Fibroblast of mammary gland (primary cell): ENCODE measurements at places on chromosomes 2 and 18.

DNA sequence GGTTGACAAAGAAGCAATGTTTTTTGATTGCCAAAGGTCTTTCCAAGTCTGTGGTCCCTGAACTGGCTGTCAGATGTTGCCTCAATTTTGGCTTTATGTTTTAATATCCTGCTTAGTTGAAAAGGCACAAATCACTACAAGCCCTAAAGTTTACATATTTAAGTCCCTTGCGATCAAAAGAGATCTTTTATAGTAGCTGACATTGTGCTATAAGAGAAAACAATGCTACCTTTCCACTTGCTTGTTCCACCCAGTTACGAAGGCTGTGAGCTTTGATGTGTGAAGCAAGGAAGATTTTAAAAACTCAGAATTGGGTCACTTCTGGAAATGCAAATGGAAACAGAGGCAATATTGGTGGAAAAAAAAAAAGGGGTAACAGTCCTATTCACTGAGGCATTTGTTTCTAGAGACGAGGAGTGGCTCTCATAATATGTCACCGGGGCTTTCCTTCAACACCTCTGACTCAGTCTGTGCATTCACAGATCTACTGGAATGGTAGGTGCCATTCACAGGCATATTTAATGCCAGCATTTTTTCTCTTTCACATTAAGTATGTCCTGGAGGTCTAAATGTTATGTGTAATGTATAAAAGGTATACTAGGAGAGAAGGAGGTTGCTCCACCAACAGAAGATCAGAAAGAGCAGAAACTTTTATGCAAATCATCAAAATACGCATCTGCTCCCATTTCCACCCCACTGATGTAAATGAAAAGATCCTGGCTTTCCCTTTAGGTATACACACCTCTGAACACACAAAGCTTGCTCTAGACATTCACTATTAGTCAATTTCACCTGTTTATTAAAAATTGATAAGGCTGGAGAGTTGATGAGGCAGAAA, 91.8 kb downstream of the TGIF1 start:
- no peak for DNase-seq

- no peak for DNase-seq
These were observed 38.1 kb downstream of the RALB start for GRCh38 chr2:120290737-120291136.

DNA sequence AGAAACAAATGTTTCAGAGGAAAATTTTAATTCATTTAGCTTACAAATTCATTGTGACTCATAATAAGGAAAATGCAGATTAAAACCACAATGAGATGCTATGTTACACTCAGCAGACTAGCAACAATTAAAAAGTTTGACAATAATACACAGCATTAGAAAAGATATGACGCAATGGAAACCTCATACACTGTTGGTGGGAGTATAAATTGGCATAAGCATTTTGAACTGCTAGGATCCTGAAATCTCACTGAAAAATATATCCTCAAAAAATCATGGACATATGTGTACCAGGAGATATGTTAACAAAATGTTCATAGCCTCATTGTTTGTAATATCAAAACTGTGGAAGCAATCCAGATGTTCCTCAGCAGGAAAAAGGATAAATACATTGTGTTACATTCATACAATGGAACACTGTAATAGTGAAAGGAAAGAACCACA, 13.7 kb downstream of the CALCRL start:
- peak; percentile 85 for DNase-seq

DNA sequence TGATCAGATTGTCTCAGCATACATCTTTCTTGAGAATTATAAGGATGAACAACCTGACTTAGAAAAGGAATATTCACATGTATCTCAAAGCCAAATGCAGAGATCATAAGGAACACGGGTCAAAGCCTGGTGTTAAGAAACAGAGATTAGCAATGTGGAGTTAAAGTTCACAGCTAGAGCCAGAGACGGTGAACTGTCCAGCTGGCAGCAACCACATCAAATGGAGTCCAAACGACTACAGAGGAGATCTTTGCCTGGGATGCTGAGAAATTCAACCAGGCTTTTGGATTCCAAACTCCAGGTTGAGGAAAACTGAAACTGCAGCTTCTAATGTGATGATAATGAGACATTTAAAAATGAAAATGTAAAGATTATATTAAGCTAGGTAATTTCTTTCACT, 939.9 kb upstream of the NXPH2 start:
- DNase-seq: no peak

- DNase-seq: no peak
These were observed 56.2 kb downstream of the WDSUB1 start for GRCh38 chr2:159230145-159230877.

- DNase-seq: no peak
These were observed 59.5 kb downstream of the RALBP1 start for GRCh38 chr18:9534844-9535243.

DNA sequence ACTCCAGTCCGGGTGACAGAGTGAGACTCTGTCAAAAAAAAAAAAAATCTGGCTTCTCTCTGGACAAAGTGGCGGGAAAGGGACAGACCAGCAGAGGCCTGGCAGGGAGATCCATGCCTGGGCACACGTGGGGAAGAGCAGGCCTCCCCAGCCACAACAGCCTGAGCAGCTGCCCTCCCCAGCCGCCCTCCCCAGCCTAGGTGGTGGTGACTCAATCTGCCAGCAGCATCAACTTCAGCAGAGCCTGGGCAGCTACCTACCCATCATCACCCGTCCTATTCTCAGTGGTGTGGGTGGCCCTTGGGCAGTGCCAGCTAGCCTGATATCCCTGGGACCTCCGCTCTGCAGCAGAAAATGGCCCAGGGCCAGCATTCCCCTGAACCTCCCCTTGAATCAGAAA, 612.4 kb downstream of the FBXO15 start:
- no peak for DNase-seq

DNA sequence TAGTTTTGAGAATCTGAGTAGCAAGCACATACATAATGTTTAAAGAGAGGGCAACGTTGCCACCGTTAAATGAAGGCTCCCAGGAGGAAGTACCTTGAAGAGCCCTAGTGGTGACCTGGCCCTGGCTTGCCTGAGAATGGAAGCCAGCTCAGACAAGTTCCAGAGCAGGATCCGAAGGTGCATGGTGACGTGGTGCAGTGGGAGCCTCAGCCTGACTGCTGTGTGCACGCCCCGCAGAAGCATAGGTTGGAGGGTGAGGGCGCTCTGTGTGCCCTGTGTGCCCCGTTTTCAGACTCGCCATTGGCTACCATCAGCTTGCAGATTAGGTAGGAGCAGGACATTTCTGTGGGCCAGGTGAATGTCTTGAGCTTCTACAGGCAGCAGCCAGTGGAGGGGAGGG, 68.2 kb downstream of the ZNF407 start:
- no peak for DNase-seq

DNA sequence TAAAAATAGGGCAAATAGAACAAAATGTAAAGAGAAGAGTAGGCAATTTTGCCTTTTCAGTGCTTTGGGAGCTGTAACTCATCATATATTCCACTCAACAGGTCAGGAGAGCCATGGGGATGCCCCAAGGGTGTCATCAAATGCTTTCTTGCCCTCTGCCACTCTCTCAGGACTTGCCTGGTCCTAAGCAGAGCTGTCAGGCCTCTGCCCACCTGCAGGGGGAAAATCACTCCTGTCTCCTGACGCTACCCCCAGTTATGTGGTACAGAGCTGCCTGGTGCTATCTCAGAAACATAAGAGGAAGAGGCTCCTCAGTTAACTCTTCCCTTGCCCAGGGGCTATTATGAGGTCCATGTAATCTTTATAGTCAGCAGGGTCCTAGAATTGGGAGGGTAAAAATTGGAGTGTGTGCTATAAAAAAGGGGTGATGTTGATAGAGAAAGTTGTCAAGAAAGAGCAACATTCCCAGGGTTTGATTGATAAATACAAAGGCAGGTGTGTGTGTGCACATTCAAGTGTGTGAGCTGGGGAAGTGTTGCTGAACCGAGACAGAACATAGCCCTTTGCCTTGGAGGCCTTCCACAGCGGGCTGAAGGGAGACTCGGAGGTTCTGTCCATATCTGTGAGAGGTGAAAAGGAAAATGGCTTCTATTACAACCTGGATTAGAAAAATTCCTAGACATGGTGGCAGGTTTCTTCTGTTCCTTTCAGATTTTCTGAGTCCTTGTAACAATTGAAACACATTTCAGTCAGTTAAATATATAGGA, 25.4 kb downstream of the PTPRM start:
- no peak for DNase-seq

DNA sequence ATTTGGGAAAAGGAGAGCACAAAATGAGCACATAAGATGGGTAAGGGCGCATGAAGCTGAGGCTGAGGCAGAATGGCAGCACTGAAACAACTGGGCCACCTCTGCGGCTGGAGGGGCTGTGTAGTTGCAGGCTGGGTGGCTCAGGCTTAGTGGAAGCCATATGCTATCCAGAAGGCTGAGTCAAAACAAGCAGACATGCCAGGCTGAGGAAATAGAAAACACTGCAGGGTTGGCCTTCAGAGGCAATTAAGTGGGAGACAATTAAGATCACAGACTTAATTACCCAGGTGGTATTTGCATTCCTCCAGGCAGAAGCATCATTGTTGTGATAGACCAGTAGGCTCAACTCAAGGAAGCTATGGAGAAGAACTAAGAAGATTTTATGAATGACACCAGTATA, 11.4 kb upstream of the XPO1 start:
- DNase-seq: no peak

GRCh38 chr2:235799281-235799680, 305.4 kb downstream of the AGAP1 start:
- no peak for DNase-seq

DNA sequence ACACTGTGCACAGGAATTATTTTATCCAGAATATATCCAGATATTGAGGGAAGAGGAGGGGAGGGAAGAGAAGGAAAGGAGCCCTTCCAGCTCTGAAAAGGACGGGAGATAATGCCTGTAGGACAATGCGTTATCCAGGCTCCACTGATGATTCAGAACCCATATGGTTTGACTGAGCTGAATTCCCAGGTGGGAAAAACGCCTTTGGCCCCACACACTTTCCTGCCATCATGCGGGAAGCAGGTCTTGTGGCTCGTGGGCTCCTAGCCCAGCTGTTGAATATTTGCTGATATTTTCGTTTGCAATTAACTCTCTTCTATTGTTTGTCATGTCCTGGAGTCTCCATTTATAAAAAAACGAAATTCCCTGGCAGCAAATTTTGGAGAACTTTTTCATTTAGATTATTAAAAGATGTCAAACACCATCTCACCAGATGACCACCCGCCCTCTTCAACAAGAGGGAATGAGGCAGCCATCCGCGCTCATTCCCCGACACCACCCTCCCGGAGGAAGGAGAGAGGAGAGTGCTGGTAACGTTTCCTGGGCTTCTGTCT, 8.9 kb downstream of the COL6A3 start:
- DNase-seq: peak; percentile 91

DNA sequence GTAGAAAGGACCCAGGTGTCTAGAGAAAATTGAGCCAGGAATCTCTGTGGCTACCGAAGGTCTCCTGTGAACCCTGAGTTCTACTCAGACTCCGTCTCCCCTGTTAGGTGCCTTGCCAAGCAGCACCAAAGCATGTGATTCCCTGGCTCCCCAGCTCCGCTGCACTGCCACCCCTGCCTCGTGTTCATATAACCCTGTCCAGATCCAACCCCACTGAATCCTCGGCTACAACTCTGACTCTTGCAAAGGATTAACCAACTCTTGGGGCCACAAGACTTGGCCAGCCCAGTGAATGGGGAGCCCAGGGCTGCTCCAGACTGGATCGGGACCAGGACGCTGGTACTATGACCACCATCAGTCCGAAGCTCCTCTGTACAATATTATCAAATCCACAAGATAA, 37.3 kb upstream of the ACAA2 start:
- no peak for DNase-seq

DNA sequence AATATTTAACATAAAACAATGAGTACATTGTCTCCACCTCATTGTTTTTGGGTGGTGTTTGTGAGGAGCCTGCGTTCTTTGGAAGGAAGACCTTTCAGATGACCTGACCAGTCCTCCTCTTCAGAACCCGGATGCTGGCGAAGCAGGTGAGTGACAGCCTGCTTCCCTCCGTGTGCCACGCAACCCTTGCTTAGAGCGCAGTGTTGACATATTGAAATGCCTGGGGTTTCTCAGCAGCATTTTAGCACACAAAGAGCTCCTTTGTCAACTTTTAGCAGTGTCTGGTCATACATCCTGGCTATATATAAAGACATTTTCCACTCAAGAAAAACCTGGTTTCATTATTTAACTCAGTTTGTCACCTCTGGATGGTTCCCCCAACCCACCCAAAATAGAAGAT, 335.7 kb upstream of the POU3F3 start:
- DNase-seq: no peak

DNA sequence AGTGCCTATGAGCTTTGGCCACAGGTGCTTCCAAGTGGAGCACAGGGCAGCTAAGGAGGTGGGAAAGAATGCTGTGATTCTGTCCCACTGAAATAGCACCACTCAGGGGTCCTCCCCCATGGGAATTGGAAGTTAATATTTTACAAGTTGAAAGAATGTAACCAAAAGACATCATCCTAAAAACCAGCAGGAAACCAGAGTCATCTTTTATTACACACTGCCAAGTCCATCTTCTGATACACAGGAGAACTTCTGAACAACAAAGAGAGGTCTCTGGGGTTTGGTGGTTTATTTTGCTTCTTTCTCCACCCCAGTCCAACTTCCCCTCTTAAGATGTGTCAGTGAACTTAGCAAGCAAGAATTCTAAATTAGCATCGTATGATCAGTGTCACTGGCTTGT, 47.7 kb downstream of the COLEC12 start:
- DNase-seq: peak; percentile 86

DNA sequence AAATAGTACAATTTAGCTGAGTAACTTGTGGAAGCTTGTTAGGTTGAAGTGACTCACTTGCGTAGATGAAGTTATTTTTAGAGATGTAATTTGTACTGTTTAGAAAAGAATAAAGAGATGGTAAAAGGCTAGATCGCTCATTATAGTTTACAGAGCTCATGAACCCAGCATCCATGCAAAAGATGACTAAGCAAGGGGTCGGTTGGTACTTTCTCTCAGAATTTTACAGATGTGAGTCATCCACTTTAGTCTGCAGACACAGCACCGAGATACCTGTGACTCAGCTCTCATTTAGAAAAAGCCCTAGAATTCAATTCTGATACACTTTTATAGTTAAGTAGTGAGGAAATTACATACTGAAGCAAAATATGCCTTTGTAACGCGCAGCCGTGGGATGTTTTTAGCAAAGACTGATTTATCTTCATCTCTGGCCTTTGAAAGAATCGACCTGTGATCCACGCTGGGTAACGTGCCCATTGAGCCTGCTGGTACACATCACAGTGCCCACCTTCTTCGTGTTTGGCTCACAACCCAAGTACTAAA, 116.5 kb upstream of the FOSL2 start:
- DNase-seq: peak; percentile 99

DNA sequence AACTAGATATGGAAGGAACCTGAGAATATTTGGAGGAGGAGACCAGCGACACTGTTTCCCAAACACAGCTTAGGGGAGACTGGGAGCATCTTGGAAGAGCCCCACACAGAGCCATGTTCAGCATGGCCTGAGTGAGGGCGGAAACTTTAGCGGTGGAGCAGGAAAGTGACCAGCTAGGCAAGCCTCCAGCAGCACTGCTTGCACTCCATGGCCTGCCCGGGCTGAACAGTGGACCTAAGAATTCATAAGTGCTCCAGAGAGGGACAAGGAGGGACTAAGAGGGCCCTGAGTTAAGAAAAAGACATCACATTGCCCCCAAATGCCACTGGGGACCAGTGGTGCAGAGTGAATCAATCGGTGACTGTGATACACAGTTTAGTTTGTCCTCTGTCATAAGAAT, 566.4 kb downstream of the TNS1 start:
- DNase-seq: no peak
